ENCODE measurements at places on chromosomes 11 and 22.

- no peak for DNase-seq
These were observed at the start of gene C1QTNF5 for GRCh38 chr11:119340335-119341221. TSS of gene C1QTNF5 (minus strand) at chr11:119340883. CDS start at chr11:119340397, 486 bp downstream.

GRCh38 chr22:48045369-48045768 is 1282.9 kb downstream of the TBC1D22A start:
- no peak for DNase-seq

GRCh38 chr11:92122561-92122960 is 102.1 kb upstream of the FAT3 start:
- DNase-seq = no peak

- no peak for DNase-seq
These were observed 81.4 kb upstream of the SEZ6L start for GRCh38 chr22:26087816-26088215.

DNA sequence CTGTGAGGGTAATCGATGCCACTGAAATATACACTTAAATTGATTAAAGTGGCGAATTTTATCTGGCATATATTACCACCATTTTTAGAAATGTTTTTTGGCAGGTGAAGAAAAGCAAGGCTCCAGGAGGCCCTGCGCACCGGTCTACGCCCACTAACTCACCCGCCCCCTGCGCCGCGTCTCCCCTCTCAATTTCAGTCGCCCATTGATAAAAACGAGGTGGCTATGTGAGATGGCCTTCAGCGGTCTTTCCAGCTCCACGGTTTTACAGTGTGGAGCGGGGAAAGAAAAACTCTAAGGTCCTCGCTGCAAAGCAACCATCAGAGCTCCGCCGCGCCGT is 602 bp upstream of the AQP11 start:
- no peak for DNase-seq

DNA sequence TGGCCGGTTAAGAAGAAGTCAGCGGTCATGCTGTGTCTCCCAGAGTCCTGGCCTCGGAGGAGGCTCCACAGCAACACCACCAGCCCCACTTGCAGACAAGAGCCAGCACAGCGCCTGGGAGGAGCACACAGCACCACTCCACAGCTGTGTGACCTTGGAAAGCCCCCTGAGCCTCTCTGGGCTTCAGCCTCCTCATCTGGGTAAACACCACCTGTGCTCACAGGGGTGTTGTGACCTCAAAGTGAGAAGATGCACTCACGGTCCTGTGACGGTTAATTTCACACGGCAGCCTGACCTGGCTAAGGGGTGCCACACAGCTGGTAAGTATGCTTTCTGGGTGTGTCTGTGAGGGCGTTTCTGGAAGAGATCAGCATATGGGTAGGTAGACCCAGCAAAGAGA is 54.7 kb downstream of the PHF21B start:
- no peak for DNase-seq

DNA sequence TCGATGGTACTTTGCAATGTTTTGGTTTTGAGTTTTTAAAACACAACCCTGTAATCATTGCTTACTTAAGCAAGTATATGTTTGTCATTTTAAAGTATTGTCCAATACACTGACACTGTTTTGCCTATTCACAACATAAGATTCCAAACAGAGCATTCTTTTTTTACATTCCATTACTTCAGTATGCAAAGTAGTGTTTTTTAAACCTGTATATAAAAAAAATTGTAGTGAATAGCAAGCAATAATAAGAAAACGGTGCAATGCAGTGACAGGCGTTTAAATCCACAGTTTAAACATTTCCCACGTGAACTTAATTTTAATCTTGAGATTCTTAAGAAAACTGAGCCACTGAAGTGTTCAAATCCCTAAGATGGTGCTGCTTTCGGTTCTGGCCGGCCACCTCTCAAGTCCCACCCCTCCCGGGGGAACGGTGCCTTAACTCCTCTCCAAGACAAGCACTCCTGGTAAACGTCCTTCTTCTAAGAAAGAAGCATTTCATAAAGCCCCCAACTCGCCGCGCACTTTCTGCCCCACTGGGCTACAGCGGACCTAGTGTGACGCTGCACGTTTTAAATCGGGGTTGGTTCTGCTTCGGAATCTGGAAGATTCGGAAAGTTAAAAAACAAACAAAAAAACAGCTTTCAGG is 2.9 kb downstream of the PGR start:
- DNase-seq = no peak

- no peak for DNase-seq
These were observed 20.7 kb downstream of the TMEM41B start for GRCh38 chr11:9293646-9294045.

GRCh38 chr11:75563501-75563977 is 1.5 kb downstream of the SERPINH1 start:
- DNase-seq = no peak

DNA sequence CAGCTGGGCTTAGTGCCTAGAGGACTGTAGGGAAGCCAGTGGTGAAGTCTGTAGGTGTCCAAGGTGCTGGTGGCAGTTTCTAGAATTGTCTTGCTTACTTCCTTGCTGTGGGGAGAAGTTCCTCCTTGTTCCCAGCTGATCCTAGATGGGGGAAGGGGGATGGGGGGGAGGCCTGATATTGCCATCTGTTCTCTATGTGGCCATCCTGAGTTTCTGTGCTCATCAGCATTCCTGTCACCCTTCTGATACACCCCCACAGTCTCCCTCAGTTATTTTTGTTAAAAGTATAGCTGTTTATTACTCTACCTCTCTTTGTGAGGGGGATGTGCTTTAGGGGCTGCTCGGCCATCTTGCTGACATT is 36.5 kb downstream of the MADD start:
- no peak for DNase-seq

DNA sequence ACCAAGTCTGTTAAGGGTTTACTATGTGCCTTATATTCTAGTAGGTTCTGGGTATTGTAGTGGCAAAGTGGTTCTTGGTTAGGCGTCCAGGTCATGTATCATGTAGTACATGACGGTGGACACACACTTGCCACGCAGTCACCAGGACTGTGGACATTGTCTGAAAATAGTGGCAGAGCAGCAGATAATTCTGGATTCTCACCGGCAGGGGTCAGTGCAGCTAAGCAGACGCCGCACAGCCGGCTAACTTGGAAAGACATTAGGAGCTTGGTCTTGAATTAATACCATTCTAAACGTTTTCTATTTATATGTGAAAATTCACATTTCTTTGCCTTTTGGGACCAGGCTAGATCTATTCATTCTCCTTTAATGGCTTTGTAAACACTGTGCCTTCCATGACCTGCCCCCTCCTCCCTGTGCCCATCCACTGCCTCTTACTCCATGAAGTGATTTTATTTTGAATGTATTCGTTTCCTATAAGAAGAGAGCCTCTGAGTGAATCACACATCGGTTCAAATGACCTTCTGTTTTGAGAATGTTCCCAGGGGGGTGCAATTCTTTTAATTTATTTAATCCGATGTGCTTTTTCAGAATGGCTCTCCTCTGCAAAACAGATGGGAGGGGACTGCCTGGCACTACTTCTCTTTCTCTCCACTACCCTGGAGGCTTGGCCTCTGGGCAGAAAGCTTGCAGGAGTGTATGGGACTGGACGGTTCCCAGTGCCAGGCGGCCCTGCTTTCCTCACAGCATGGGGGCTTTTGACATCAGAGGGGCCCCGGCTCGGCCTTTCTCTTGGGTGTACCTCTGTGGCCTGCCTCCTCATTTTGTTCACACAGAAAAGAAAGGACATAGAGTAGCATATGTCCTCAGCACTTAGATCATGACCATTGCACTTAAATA is 378.0 kb downstream of the NTM start:
- no peak for DNase-seq

DNA sequence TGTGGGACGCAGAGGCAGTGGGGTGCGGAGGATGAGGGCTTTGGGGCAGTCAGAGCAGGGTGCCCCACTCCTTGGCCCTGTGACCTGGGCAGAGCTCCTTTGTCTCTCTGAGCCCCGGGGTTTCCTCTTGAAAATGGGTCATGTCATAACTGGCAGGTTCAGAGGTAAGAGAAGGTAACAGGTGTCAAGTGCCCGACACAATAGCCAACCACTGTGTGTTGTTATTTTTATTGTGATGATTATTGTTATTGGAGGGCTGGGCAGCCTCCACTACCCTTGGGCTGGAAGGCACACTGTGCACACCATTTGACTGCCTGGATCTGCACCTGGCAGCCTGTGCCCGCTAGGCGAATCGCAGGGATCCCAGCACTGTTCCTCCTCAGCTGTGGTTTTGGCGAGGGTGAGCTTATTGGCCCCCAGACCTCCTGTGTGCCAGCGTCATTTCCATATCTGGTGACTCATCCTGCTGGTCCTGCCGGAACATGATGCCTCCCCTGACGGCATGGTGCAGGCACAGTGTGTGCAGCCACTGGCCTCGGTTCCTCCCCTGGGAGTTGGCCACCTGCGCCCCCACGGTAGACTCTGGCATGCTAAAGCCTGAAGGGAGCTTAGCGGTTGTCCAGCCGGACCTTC is 15.4 kb upstream of the SOX10 start:
- DNase-seq = no peak

- DNase-seq = no peak
These were observed 734 bp downstream of the SNU13 start for GRCh38 chr22:41687901-41688364.

- DNase-seq = no peak
These were observed 28.0 kb downstream of the FLRT1 start for GRCh38 chr11:64063777-64064176.

DNA sequence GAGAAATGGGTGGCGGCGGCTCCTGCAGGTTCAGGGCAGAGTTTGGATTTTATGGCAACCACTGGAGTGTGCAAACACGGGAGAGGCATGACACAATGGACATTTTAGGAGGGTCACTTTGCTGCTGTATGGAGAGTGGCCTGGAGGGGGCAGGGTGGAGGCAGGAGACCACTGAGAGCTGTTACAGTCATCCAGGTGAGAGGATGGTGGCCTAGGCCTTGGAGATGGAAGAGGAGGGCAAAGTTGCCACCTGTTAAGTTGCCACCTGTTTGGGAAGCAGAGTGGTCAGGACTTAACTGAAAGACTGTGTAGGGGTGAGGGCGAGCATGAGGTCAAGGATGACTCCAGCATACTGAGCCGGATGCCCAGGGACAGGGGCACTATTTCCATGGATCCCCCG is 2.3 kb upstream of the RAD9A start:
- peak; percentile 31 for DNase-seq

GRCh38 chr11:74679513-74679865 is 51.7 kb downstream of the CHRDL2 start:
- DNase-seq = no peak

DNA sequence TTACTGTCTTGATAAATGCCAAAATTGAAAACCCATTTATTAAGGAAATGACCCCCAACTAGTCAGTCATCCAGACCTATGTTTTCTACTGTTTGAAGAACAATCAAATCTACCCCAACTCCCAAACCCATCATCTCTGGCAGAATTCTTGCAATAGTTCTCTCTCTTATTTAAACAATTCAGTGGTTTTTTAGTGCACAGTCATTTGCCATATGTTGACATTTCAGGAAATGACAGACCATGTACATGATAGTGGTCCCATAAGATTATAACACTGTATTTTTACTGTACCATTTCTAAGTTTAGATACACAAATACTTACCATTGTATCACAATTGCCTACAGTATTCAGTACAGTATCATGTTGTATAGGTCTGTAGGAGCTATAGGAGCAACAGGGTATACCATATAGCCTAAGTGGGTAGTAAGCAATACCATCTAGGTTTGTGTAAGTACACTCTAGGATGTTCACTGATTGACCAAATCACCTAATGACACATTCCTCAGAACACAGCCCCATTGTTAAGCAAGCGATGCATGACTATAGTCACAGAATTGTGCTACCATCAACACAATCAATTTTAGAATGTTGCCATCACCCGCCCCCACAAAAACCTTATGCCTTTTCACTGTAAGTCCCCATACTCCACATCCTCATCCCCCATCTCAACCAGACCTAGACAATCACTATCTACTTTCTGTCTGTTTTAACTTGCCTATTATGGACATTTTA is 41.8 kb downstream of the MMP20 start:
- no peak for DNase-seq

GRCh38 chr11:108538022-108538424 is 39.8 kb upstream of the POGLUT3 start:
- DNase-seq = no peak

GRCh38 chr11:128689591-128689947 is 4.3 kb upstream of the FLI1 start:
- no peak for DNase-seq

DNA sequence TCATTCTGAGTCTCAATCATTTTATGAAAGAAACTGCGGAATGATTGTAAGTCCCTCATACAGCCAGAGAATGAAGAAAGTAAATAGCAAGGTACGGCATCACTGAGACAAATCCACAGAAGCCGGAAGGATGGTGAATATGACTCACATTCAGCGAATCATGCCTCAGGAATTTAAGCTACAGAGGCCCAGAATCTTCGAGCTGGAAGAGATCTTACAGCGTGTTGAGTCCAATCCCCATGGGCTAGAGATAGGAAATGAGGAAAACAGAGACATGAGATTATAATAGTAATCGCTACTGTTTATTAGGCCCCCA is 173.2 kb downstream of the KIF18A start:
- DNase-seq = no peak

- DNase-seq = no peak
These were observed 534.0 kb upstream of the B3GAT1 start for GRCh38 chr11:134945993-134946392.

DNA sequence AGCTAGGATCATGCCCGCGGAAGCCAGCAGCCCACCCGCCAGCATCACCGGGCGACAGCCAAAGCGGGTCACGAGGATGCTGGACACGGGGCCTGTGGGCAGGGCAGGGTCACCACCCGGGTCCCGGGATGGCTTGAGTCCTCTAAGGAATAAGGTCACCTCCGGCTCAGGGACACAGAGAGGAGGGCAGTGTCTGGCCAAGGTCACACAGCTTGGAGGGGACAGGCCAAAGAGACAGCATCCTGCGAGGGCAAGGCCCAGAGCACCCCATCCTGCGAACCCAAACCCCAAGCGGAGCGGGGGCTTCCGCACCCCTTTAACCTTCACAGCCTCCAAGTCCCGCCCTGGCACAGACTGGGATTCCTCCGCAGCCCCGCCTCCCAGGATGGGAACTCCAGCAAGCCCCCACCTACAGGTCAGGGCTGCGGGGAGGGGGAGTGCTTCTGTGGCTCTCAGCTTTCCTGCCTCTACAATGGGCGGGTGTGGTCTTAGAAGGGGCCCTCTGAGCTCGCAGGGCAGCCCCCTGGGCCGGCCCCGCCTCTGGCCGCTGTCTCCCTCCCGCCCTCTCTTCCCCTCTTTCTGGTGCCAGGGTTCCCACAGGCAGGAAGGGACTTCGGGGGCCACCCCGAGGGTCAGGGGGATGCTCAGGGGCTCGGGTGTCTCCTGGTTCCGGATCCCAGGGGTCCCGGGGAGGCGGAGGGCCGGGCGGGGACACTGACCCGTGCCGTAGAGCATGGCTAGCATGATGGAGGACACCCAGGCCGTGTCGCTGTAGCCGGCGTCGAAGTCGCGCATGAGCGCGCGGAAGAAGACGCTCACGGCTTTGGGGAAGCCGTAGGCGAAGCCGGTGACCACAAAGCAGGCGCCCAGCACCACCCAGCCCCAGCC is 1.8 kb downstream of the SLC16A8 start:
- no peak for DNase-seq

GRCh38 chr11:16160146-16160545 is 196.2 kb downstream of the SOX6 start:
- no peak for DNase-seq

- no peak for DNase-seq
These were observed 36.4 kb upstream of the TPBGL start for GRCh38 chr11:75204012-75204674.

- DNase-seq = no peak
These were observed 123.4 kb downstream of the C11orf58 start for GRCh38 chr11:16861862-16862261.
